GM18507 (cell line): ENCODE measurements at places on chromosomes 2 and 18.

DNA sequence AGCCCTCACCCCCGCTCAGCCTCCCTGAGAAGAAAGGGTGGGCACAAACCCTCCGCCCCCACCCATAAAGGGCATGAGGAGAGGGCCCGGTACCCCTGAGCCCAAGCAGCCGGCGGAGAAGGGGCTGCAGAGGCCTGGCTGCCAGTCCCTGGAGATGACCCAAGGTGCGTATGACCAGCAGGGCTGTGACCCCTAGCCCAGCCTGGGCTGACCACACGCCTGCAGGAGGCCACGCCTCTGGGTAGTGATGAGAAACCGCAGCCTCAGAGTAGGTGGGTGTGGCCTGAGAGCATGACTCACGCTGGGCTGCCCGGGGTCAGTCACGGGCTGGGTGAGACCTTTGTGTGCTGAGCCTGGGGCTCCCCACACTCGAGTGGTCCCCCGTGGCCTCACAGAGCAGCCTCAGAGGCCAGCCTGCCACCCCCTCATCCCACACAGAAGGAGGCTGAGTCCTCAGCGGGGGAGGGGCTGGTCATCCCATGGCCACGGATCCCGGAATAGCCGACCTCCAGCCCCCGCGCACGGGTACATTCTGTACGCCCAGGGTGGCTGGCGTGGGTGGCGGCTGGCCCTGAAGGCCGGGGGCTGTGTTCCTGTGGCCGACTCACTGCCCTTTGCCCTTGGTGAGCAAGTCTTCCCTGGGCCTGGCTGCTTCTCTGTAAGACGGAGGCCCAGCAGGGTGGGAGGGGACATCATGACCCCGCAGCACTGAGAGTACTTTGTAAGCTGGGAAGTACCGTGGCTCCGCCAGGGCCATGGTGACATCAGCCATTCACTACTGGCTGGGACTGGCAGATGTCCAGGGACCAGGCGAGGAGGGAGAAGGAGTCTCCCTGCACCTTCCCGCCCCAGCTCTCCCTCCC lies 110.8 kb upstream of the OTOS start:
- no peak for DNase-seq

DNA sequence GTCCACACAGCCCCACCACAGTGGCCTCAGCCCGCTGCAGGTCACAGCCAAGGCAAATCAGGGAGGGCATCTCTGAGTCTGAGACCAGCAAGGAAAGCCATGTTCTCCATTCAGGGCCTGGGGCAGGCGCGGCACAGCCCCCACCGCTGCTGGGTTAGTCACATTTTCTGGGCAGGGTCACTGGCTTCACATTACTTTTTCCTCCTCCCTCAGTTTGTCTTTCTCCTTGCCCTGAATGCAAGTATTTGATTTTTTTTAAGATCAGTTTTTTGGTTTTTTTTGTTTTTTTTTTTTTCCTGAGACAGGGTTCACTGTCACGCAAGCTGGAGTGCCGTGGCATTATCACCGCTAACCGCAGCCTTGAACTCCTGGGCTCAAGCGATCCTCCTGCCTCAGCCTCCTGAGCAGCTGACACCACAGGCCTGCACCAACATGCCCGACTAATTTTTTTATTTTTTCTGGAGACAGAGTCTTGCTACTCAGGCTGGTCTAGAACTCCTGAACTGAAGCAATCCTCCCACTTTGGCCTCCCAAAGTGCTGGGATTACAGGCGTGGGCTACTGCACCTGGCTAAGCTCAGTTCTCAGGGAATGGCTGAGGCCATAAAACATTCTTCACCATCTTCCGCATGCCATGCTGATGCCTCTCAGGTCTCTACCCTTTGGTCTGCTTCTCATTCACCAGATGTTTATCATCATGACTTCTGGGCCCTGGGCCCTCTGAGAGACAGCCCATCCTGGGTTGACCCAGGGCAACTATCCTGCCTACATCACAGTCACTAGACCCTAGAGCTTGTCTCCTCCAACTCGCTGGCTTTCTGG lies 628 bp upstream of the CAPG start:
- DNase-seq: no peak

DNA sequence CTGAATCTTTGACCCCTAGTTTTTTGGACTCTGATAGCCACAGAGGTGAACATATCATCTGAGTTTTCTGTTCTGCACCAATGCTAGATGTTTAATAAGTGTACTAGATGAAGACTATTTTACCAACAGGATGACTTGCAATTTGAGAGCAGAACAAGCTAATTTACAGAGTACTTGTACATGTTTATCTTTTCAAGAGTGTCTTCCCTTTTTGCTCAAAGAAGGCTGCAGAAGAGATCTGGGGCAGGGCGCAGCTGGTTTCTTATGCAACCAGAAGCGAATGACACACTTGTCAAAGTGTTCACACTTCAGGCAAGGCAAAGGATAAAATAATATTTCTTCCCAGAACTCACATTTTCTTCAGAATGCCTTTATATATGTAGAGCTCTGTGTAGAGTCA lies 86.0 kb downstream of the VWA3B start:
- no peak for DNase-seq

DNA sequence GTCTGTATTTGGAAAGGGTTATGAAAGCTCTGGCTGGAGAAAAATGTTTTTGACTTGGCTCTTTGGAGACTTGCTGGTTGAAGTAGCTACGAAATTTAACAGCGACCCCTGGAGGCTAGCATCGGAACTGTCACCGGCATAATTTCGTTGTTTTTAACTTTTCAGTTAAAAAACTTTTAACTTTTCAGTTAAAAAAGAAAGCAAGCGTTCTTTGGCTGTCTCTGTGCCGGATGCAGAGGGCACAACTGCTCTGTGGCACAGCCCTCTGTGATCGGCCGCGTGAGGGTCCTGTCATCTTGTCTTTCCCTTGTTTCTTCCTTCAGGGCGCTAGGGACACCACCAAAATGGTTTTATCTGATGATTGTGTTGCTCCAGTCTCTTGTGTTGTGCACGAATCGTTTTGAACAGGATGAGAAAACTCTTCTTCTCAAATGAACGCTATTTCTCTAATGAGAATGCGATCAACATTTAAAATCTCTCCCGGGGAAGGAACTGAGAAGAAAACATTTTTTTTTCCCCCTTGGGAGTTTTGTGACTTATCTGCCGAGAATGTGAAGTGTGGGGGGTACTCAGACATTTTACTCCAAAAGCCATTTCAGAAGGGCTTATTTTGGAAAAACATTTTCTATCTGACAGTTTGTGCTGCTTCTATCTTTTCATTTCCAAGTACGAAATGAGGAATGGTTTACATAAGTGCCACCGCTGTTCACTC lies 57.1 kb downstream of the ADCYAP1 start:
- DNase-seq: peak; percentile 9

DNA sequence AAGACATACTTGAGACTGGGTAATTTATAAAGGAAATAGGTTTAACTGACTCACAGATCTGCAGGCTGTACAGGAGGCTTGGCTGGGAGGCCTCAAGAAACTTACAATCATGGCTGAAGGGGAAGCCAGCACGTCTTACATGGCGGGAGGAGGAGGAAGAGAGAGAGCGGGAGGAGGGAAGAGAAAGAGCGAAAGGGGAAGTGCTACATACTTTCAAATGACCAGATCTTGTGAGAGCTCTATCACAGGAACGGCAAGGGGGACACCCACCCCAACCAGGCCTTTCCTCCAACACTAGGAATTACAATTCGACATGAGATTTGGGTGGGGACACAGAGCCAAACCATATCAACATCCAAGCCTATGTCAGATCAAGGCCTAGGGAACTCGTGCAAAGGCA lies 24.2 kb downstream of the MYL12B start:
- no peak for DNase-seq

DNA sequence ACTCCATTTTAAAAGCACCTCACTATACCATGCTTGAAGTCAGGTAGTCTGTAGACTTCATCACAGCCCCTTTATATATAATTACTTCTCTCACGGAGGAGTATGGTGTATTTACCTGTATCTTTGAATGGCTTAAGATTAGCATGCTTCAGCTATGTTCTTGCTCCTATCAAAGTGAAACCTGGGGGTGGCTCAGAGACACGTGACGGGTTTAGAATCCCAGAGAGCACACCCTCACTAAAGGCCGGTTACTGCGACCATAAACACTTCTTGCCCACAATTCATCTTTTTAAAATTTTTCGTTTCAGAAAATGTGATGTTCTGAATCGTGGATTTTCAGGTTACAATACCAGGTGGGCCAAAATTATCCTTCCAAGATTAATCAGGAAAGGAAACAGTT lies 3.6 kb downstream of the IAH1 start:
- DNase-seq: no peak
